Stimulated activated CD8-positive, alpha-beta memory T cell treated with anti-CD3 and anti-CD28 coated beads, Interleukin-2, amount 100 ng/mL, for 1 hour (primary cell): ENCODE measurements at places on chromosomes 7 and 10.

GRCh38 chr7:20558963-20559716 is 56.3 kb upstream of the ABCB5 start:
- no peak for DNase-seq

DNA sequence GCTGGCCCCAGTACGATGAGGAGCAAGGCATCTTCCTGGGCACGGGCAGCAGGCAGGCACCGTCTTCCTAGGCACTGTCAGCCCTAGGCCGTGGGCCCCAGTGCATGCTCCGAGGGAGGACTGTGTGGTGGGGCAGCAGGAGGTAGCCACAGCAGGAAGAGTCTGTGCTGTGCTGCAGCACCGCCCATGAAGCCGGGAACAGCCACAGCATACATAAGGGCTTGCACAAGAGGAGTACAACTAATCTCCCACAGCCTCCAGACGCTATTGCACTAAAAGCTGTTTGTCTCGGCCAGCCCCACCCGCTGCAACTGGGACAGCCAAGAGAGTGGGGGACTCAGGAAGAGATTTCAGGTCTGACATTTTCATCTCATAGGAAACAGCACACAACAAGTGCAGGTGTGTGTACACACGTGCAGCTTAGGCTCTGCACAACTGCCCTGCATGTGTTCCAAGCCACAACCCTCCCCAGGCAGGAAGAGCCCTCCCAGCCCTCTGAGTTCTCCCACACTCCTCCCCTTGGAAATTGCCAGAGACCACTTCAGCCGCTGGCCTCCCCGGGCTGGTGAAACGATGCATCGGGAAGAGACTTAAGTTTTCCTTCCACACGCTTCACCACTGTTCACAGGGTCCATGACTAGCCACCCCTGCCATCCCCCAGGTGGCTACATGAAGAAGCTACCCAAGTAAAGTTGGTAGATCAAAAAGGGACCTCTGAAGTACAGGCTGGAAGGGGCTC is 88.1 kb upstream of the DDC start:
- DNase-seq, result no peak

- DNase-seq, result no peak
These were observed 18.8 kb downstream of the NPC1L1 start for GRCh38 chr7:44522315-44522714.

DNA sequence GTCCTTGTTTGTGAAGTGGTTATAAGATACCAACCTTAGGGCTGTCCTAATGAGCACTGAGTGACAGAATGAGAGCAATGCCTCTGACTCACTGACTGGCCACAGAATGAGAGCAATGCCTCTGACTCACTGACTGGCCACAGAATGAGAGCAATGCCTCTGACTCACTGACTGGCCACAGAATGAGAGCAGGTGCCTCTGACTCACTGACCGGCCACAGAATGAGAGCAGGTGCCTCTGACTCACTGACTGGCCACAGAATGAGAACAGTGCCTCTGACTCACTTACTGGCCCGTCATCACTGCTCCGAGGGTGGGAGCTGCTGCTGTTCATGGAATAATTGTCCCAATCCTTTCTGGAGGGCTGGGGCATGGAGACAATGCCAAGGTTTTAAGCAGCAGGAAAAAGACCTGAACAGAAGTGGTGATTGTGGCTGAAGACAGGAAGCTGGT is 265.2 kb upstream of the PPP2R2D start:
- DNase-seq, result no peak

GRCh38 chr10:63364918-63365317 is 100.9 kb downstream of the JMJD1C start:
- DNase-seq, result no peak
